ENCODE measurements at places on chromosomes 11 and 22.

DNA sequence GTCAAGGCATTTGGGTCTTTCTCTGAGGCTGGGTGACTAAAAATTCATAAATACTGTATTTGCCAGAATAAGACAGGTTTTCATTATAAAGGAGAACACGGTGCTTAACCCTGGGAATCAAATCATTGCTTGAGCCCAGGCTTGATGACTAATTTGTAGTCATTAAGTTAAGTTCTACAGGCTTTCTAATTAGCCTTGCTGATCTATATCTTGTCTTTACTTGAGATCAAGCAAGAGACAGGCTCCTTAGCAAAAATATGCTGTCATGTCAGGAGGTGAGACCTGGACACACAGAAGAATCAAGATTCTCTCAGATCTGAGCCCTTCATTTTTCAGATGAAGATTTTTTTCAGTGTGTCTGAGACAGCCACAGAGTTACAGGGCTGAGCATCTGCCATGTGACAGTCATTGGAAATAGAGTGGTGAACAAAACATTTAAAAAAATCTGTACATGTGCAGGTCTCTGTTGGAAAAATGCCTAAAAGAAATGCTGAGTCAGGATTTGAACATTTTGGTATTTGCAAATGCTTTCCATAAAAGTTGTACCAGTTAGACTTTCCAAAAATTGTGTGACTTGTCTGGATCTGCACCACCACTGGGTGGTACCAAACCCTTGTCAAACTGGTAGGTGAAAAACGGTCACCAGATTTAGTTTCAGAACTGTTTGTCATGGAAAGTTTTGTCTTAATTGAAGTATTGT is 14.6 kb downstream of the ACAT1 start:
- no peak for DNase-seq

- no peak for DNase-seq
Observed at GRCh38 chr11:34219941-34220370, 114.5 kb downstream of the NAT10 start.

DNA sequence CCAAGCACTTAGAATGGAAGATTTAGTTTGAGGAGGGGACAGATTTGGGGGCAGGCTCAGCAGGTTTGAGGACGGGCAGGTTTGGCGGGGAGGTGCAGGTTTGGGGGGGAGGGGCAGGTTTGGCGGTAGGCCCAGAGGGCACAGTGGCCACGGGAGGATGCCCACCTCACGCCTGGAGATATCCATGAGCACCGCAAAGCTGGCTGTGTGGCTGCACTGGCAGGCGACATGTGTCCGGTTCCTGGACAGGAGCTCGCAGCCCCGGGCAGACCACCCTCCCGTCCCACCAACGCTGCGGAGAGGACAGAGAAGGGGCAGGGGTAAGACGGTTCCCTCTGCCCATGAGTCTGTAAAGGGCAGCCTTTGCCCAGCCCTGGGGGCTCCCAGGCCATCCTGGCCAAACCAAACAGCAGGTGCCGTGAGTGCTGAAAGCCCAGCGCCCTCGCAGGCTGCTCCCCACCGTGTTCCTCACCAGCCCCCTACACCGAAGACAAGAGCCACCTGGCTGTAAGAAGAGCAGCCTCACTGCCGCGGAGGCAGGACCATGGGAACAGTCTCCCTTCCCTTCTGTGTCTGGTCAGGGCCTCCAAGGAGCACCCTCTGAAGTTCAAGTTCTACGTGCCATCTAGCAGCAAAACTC is 43.0 kb downstream of the TRMU start:
- DNase-seq = no peak

DNA sequence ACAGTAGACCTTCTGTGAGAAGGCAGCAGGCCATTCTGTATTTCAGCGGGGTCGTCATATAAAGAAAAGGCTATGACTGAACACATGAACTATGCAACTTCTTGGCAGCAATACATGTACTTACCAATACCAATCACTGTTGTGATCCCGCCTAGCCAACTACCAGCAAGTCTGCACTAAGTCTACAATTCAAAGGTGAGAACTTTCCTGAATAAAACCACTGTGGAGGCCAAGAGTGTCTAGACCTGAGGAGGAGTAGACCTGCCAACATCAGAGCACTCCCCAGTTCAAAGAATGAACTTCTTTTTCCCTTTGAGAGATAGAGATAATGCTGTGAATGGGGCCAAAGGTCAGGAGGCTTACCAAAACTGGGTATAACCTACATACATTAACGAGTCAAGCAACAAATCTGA is 108.2 kb downstream of the SIK3 start:
- no peak for DNase-seq

DNA sequence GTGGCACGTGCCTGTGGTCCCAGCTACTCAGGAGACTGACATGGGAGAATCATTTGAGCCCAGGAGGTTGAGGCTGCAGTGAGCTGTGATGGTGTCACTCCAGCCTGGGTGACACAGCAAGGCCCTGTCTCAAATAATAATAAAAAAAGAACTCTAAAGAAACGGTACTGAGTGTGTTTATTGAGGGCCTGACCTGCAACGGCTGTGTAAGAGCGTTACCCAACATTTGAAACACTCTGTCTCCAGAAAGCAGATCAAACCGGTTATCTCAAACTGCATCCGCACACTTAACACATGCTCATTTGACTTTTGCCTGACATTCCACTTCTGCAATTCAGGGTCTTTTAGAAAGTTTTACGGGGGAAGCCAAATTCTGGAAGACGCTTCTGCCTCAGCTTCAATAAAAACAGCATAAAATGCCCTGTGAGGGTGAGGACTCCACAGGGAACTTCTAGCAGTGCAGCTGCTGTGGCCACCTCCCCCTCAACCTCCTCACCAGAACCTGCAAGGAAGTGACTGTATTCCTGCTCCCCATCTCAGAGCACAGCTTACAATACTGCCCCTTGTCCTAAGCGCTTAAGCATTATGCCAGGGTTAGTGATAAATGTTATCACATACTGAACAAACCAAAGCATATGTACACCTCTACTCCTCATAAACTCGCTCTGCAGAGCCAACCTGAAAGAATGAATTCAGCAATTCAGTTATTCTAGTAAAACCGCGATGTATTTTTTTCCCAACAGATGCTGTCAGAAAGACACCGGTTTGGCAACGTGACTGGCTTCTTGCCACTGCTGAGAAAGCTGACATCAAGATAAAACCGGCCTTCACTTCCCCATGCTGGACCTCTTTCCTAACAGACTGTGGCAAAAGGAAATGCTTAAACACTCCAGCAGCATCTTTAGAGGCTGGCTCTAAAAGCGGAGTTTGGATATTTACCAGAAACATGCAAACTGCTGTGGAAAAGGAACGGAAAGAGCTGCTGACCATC is 52.2 kb downstream of the PRDM10 start:
- DNase-seq = no peak

GRCh38 chr11:76062733-76063132 is 143.6 kb downstream of the WNT11 start:
- no peak for DNase-seq

DNA sequence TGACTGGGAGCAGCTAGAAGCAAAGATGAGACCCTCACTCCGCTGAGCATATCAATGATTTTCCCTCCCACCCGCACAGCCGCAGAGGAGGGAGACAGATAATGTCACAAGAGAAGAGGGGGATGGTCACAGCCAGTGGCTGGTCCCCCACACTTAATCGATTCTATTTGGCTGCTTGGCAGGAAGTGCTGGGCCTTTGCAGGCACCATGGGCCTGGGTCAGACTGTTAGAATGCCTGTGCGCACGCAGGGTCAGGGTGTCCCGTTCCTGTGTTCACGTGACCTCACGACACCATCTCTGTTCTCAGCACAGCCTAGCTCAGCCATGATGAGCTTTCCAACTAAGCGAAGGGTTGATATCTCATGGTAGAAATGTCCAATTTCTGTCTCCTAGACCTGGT is 107.0 kb downstream of the MYO18B start:
- DNase-seq = no peak

GRCh38 chr22:40043081-40043480 is 48.3 kb downstream of the FAM83F start:
- DNase-seq = no peak

GRCh38 chr11:766106-766935 is 11.0 kb downstream of the GATD1 start:
- no peak for DNase-seq

GRCh38 chr11:17673951-17674350 is 45.4 kb upstream of the MYOD1 start:
- DNase-seq = no peak

- no peak for DNase-seq
Observed at GRCh38 chr11:36974771-36975170, 376.7 kb upstream of the RAG2 start.

- DNase-seq = no peak
Observed at GRCh38 chr11:129705341-129705740, 110.3 kb upstream of the TMEM45B start.

DNA sequence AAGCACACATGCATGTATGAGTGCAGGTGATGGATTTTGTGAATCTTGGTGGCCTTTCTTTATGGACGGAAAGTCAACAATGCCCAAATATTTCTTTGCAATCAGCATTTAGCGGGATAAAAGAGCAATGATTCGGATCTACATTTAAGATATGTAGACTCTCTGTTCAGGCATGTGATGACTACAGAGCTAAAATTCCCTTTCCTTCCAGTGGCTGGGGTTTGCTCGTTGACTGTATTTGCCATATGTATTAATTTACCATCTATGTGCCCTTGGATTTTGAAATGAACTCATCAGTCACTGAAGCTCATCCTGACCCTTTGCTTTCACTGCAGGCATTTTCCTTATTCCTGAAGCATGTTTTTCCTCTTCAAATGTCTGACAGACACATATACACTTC is 13.6 kb downstream of the BLID start:
- no peak for DNase-seq

Data from stimulated activated CD8-positive, alpha-beta memory T cell treated with anti-CD3 and anti-CD28 coated beads, Interleukin-2, amount 100 ng/mL, for 1 hour (primary cell).